ENCODE measurements at places on chromosomes 12 and 14. TPM values are rescaled to one million over a fixed set of nuclear protein-coding genes. Genes with fewer than 3 reads are reported as not detected.

- no peaks in the 10 kb centered on the region for H3K4me1 ChIP-seq
- no peaks in the 10 kb centered on the region for H3K36me3 ChIP-seq
- H3K27ac ChIP-seq, result no peak overlapping the region
- H3K4me3 ChIP-seq, result no peak overlapping the region
- H3K27me3 ChIP-seq, result no peaks in the 10 kb centered on the region
Measured at GRCh38 chr14:52463375-52463774, 88.9 kb downstream of the TXNDC16 start.

DNA sequence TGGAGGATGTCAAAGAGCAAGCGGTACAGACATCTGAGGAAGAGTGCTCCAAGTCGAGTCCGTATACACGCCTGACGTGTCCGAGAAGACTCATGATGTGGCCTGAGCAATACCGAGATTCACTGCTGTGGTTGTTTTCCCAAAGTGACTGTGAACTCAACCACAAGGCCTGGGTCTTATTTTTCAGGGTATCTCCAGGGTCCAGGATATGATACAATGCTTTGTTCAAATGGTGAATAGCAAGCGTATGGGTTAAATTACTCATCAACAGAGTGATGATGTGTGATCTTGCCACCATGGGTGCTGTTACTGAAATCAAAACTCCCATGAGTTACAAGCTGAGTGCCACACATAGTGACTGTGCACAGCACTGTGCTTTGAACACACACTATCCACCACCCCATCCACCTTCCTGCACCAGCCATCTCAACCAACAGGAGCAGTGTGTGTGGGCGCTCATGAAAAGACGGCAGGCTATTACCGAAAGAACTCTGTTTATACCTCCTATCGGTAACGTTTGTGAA lies 109.6 kb downstream of the BCAT1 start:
- H3K4me3 ChIP-seq, result peak overlapping the region; percentile 8
- H3K36me3 ChIP-seq, result no peaks in the 10 kb centered on the region
- peak; percentile 99 for DNase-seq
- no peaks in the 10 kb centered on the region for H3K27me3 ChIP-seq
- H3K27ac ChIP-seq, result peak overlapping the region; percentile 89
- peaks cover 27% of the 10 kb centered on the region for H3K4me1 ChIP-seq

DNA sequence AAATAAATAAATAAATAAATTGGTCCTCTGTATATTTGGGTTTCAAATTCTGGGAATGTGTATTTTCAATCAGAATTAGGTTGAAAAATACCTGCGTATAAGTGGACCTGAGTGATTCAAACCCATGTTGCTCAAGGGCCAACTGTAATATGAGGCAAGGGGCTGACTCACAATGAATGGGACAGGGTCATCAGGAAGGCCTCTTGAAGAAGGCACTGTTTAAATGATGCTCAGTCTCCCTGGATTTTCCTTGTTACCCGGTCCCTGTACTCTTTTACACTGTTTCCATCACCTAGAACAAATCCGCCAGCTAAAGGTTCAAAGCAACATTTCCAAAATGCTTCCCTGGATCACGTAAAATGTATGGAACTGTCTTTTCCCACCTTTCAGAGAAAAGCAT lies 3.8 kb downstream of the PSMB5 start:
- H3K27me3 ChIP-seq, result no peaks in the 10 kb centered on the region
- H3K36me3 ChIP-seq, result peaks cover 2% of the 10 kb centered on the region
- no peak overlapping the region for H3K27ac ChIP-seq
- H3K4me1 ChIP-seq, result peaks cover 6% of the 10 kb centered on the region

GRCh38 chr12:40224439-40225291 lies at the start of gene LRRK2:
LRRK2 (plus strand) TSS chr12:40224997; CDS start chr12:40225132, 135 bp downstream.
- no peaks in the 10 kb centered on the region for H3K36me3 ChIP-seq
- no peaks in the 10 kb centered on the region for H3K27me3 ChIP-seq
- peaks cover 9% of the 10 kb centered on the region for H3K4me1 ChIP-seq
- H3K27ac ChIP-seq, result peak within 1 kb of the TSS; percentile 46

DNA sequence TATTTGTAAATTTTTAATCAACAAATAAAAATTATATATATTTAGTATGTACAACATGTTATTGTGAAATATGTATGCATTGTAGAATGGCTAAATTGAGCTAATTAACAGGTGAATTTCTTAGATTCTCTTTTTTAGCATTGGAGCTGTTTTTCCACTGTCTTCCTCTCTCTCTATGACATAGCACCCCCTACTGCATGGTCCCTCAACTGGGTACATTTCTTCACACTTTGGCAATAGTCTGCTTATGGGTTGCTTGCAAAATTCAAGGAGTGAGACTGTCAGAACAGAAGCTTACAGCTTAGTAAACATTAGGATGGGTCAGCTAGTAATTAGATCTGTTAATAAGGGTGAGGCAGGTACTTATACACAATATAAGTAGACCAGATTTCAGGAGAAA lies 658.5 kb upstream of the MGAT4C start:
- no peak overlapping the region for H3K4me3 ChIP-seq
- no peaks in the 10 kb centered on the region for H3K36me3 ChIP-seq
- H3K27ac ChIP-seq, result no peak overlapping the region
- no peaks in the 10 kb centered on the region for H3K27me3 ChIP-seq
- no peak for DNase-seq

DNA sequence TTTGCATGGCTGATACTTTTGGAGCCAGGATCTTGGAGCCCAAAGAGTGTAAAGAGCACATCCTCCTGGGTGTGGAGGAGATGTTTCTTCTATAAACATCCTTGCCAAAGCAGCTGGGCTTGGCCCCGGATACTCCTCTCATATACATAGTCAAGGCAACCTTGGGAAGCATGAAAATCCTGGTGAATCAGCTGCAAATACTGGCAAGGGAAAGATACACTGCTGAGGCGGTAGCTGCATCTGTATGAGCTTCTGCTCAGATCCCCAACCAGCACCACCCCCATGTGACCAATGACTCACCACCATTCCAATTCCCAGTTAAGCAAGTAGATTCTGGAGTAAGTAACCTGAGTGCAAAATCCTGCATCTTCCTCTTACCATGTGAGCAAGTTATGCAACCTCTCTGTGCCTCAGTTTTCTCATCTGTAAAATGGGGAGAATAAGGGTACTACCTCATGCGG lies 567.4 kb downstream of the MED13L start:
- H3K36me3 ChIP-seq, result no peaks in the 10 kb centered on the region
- peaks cover 2% of the 10 kb centered on the region for H3K27me3 ChIP-seq
- no peak overlapping the region for H3K27ac ChIP-seq
- no peak for DNase-seq
- H3K4me3 ChIP-seq, result no peak overlapping the region

- no peaks in the 10 kb centered on the region for H3K36me3 ChIP-seq
- DNase-seq, result peak; percentile 75
- peak overlapping the region; percentile 82 for H3K27ac ChIP-seq
- peaks cover 21% of the 10 kb centered on the region for H3K4me1 ChIP-seq
Measured at GRCh38 chr12:77847060-77847541, 16.4 kb downstream of the NAV3 start.

GRCh38 chr12:75825686-75826085 lies 205.9 kb downstream of the PHLDA1 start:
- H3K4me1 ChIP-seq, result no peaks in the 10 kb centered on the region
- H3K27me3 ChIP-seq, result no peaks in the 10 kb centered on the region
- no peak overlapping the region for H3K4me3 ChIP-seq
- no peak for DNase-seq

GRCh38 chr14:95361373-95362137 lies 41.8 kb upstream of the CLMN start:
- no peak for DNase-seq
- H3K27ac ChIP-seq, result no peak overlapping the region
- peaks cover 7% of the 10 kb centered on the region for H3K4me1 ChIP-seq
- H3K36me3 ChIP-seq, result no peaks in the 10 kb centered on the region
- no peak overlapping the region for H3K4me3 ChIP-seq

DNA sequence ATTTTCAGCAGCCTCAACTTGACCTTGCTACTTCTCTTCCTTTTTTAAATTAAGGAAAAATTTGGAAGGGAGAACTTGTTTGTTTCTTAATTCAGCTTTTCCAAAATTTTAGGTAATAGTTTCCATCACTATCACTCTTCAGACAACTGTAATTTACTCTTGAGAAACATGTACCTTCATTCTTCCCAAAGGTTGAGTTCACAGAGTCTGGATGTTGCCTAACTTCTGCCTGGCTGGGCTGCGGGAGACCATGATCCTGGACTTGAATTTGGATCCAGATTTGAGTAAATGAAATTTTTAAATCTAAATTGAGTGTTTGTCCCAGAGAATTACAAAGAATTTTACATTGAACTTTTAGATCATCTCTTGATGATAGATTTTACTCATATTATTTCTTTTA lies 193.1 kb downstream of the CCDC91 start:
- no peaks in the 10 kb centered on the region for H3K27me3 ChIP-seq
- H3K27ac ChIP-seq, result no peak overlapping the region
- no peak for DNase-seq
- no peak overlapping the region for H3K4me3 ChIP-seq
- no peaks in the 10 kb centered on the region for H3K4me1 ChIP-seq

DNA sequence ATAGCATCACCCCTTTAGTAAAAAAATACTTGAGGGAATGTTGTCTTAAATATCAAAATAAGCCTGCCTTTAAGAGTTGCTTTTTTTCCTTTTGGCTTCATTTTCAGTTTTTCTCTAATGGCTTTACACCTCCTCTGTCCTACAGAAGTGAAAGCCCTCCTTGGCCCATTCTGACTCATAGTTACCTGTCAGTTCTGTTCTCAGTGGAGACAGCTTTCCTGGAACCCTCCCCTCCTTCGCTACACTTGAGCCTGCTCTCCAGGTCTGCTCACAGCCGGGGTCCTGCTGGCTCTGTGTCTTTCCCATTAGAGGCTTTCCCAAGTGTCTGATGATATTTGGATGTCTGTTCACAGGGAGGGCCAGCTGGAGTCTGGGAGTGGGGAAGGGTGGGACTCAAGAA lies 84.0 kb downstream of the PELI2 start:
- H3K27ac ChIP-seq, result no peak overlapping the region
- H3K4me1 ChIP-seq, result peaks cover 13% of the 10 kb centered on the region
- no peak for DNase-seq
- no peaks in the 10 kb centered on the region for H3K27me3 ChIP-seq
- no peaks in the 10 kb centered on the region for H3K36me3 ChIP-seq

GRCh38 chr12:132899033-132899432 lies 11.6 kb upstream of the CHFR start:
- no peaks in the 10 kb centered on the region for H3K36me3 ChIP-seq
- DNase-seq, result no peak
- no peaks in the 10 kb centered on the region for H3K4me1 ChIP-seq
- no peaks in the 10 kb centered on the region for H3K27me3 ChIP-seq
- H3K4me3 ChIP-seq, result no peak overlapping the region

Gene GLIPR1L2
- total RNA-seq, result not detected

Gene C12orf50
- not detected for total RNA-seq

Gene LGALS3
- total RNA-seq, result 16.1 TPM

Gene ARG2
- total RNA-seq, result 0.93 TPM

Gene TSPAN11
- 0.05 TPM for total RNA-seq

Gene GLT8D2
- 0.41 TPM for total RNA-seq

Gene RPGRIP1
- not detected for total RNA-seq

Gene IAPP
- total RNA-seq, result not detected

Measured in GM12878 (cell line).